Activated CD4-positive, alpha-beta T cell treated with anti-CD3 and anti-CD28 coated beads for 48 hours (primary cell): ENCODE measurements at places on chromosomes 13 and 19.
A peak's percentile ranks its signal among the peaks of the same experiment; 100 is the strongest.

- DNase-seq, result no peak
These were observed 32.9 kb downstream of the TSHZ3 start for GRCh38 chr19:31316201-31316951.

DNA sequence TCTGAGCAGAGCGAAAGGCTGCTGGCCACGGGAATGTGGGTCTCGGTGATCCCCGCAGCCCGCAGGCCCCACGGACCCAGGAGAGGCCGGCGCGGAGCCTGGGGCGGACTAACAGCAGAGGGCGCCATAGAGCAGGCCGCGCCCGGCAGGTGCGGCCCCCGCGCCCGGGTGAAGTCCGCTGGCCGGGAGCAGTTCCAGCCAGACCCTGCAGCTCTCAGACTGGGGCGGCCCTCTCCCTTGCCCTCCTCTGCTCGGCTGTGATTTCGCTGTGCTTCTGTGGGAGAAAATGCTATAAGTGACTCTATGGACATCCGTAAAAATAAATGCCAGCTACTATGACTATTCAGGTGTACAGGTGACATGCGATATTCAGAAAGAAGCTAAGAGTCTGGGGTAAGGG is 37.7 kb downstream of the GSX1 start:
- peak; percentile 62 for DNase-seq

DNA sequence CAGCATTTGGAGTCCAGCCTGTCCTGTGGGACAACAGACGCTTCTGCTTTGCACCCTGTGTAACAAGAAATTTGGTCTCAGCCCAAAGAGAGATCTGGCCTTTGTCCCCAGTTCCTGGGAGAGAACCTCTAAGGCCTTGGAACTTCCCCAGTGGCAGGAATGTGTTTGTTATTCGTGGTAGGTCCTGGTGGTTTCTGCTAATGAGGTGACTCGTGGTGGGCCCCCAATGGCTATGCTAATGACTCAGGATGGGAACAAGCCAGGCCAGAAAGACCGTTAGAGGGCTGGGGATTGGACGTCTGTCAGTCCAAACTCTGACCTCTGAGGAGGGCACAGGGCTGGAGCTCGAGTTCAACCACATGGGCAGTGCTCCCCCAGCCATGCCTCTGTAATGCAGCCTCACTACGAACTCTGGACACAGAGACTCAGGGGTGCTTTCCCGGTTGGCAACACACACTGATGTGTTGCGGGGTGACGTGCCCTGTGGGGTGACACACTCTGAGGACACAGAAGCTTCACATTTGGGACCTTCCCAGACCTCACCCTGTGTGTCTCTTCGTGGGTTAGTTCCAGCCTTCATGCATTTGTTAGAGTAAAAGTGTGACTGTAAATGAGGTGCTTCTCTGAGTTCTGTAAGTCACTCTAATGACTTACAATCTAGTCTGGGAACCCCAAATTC is 38.9 kb downstream of the TEX29 start:
- DNase-seq, result no peak

DNA sequence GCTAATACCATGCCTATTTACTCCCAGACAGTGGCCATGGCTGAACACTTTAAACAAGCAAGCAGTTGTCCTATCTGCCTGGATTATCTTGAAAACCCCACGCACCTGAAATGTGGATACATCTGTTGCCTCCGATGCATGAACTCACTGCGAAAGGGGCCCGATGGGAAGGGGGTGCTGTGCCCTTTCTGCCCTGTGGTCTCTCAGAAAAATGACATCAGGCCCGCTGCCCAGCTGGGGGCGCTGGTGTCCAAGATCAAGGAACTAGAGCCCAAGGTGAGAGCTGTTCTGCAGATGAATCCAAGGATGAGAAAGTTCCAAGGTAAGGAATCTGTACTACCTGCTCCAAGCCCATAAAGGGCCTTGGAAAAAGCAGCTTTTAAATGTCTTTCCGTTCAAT is 8.6 kb downstream of the RFPL4AL1 start:
- DNase-seq, result peak; percentile 19

GRCh38 chr13:26881154-26881553 is 120.6 kb upstream of the GPR12 start:
- DNase-seq, result no peak

- no peak for DNase-seq
These were observed 17.1 kb upstream of the GRWD1 start for GRCh38 chr19:48428670-48429069.

DNA sequence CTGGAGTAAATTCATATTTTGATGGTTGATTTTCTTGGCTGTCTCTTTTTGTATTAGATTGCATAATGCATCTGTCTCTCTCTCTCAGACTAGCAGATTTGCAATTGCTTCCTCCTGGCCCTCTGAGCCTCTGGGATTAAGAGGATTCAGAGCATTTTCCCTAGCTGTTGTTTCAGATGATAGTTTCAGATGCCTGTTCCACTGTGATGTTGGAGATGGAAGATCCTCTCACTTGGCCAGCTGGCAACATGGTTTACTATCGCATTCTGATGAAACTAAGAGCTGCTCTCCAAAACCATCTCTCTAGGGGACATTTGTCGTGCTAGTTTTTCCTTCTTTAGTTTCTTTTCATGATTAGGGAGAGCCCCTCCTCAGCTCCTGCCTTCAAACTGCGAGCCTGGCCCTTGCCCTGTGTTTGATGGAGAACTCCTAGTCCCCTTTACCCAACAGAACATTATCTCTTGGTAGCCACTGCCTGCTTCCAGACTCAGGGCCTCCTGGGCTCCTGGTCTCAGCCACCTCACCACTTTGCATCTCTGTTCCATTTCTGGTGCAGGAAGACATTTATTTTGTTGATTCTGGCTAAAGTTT is 244.6 kb downstream of the B3GLCT start:
- no peak for DNase-seq

- DNase-seq, result no peak
These were observed 31.6 kb upstream of the POP4 start for GRCh38 chr19:29574510-29574909.

- DNase-seq, result no peak
These were observed 105.1 kb downstream of the UQCRFS1 start for GRCh38 chr19:29107831-29108230.

DNA sequence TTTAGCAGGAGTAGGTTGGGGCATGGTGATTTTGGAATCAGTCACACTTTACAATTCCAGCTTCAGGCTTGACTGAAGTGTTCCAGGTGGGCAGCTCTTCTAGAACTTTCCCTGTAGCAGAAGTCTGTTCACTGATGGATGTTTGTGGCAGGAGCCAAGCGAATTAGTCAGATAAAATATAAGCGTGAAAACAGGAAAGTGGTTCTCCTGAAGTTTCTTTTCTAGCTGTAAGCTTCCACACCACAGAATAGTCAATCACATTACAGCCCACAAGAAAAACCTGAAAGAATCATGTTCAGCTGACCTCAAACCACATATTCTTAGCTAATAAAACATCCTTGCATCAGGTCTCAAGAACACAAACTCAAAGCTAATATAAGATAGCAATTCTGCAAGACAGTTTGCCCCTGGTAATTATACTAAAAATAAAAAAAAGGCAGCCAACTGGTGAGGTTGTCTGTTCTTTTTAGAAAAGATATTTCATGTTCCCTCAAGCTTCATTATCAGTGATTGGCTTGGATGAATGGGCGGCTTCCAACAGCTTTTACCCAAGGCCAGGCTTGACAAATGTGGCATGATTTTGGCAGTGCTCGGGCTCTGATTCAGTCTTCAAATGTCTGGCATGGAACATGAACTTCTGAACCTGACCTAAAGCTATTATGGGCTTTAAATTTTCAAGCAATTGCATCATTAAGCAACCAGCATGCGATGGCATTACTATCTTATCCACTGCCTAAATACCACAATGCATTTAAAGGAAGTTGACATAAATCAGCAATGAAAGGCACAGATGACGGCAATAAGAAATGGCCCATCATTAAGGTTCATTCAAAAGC is 136.8 kb downstream of the DCLK1 start:
- no peak for DNase-seq

- DNase-seq, result no peak
These were observed 259.5 kb downstream of the COL4A1 start for GRCh38 chr13:110047496-110047895.

- no peak for DNase-seq
These were observed 95.2 kb downstream of the GGACT start for GRCh38 chr13:100493418-100493817.

DNA sequence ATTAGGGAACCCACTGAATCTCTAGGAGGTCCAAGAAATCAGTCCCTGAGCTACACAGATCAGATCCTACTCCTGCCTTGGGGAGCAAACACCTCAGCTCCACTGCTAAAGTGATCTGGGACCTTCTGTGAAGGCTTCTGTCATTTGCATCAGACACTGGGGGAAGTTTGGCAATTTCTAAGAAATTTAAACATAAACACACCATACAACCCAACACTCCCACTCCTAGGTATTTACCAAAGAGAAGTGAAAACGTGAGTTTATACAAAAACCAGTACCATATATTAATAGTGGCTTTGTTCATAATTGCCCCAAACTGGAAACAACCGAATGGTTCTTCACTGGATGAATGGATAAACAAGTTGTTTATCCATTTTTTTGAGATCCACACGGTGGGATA is 7.3 kb upstream of the TYROBP start:
- DNase-seq, result no peak

GRCh38 chr13:98549728-98550317 is 27.1 kb downstream of the STK24 start:
- DNase-seq, result no peak

DNA sequence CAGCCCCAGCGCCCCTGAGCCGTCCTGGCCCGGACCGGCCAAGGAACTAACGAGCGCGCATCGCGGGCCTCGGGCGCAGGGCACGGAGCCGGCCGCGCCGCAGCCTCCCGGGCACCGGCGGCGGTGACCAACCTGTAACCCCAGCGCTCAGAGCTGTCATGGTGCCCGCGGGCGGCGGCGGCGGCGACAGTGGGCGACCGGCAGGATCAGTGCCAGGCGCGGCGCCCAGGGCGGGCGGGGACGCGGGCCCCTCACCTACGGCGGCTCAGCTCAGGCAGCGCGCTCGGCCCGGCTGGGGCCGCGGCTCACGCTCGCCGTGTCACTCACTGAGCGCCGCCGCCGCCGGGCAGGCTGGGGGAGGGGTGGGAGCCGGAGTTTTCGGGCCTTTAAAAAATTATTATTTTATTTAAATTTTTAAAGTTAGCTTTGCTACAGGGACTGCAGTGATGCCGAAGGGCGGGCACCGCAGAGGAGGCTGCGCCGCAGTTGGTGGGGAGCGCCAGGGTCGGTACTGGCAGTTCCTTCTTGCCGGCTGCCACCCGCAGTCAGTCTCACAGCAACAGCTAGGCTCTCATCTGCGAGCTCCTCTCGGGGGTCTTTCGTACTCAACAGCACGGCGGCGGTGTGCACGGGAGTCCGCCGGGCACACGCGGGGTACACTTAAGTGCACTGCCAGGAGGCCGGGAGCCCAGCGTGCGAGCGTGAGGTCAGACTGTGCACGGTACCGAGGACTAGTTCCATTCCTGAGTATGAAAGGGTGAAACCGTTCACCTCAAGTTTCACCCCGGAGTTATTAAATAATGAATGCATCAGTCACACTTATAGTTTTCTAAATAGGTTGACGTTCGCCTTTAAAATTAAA is at the start of gene NALCN:
Gene NALCN, minus strand, starts transcription at position 328 of the 862 bp plus-strand sequence. CDS start 17,382 bp downstream, outside the sequence.
- DNase-seq, result peak; percentile 4

DNA sequence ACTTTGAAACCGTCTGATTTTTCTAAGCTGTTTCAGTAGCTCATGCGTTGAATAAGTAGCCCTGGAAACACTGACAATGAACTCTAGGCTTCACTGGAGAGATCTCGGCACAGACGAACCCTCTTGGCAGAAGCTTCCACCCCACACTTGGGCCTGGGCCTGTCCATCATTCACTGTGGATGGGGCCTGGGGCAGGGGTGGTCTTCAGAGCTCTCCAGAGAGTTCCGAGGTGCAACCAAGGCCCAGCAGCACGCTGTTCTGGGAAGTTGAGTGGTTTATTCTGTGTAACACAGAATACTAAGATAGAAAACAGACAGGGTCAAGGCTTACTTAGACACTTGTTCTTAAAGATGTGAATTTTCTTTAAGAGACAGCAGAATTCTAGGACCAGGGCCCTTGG is 21.9 kb downstream of the NAXD start:
- DNase-seq, result no peak

- DNase-seq, result no peak
These were observed 2889.6 kb upstream of the PCDH20 start for GRCh38 chr13:64305246-64305645.

- DNase-seq, result peak; percentile 29
These were observed 28.5 kb downstream of the VAV1 start for GRCh38 chr19:6800991-6801484.

- DNase-seq, result peak; percentile 49
These were observed at the start of gene KHSRP for GRCh38 chr19:6424195-6424938. KHSRP (minus strand) TSS chr19:6424811; CDS start chr19:6424701, 110 bp downstream.

DNA sequence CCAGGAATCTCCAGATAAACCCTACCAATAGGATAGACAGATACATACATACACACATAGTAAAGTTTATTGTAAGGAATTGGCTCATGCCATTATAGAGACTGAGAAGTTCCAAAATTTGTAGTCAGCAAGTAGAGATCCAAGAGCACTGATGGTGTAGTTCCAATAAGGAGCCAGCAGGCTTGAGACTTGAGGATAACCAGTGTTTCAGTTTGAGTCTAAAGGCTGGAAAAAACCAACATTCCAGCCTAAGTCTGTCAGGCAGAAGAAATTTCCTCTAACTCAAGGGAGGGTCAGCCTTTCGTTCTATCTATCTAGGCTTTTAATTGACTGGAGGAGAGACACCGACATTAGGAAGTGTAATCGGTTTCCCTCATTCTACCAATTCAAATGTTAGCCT is 110.2 kb upstream of the TSHZ3 start:
- no peak for DNase-seq

DNA sequence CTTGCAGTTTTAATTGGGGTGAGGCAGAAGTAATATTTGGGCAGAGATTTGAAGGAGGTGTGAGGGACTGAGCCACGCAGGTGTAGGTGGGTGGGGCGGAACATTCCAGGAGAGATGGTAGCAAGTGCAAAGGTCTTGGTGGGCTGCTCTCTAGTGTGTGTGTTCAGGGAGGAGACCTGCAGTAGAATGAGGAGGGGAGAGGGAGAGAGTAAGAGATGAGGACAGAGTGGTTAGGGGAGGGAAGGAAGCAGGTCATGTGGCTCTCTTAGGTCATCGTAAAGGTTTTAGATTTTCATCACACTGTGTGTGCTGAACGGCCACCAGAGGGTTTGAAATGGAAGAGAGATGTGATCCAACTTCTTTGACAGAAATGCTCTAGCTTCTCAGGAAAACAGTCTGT is 33.5 kb downstream of the WASF3 start:
- DNase-seq, result no peak

GRCh38 chr13:50735071-50735470 is 108.4 kb downstream of the DLEU7 start:
- no peak for DNase-seq

DNA sequence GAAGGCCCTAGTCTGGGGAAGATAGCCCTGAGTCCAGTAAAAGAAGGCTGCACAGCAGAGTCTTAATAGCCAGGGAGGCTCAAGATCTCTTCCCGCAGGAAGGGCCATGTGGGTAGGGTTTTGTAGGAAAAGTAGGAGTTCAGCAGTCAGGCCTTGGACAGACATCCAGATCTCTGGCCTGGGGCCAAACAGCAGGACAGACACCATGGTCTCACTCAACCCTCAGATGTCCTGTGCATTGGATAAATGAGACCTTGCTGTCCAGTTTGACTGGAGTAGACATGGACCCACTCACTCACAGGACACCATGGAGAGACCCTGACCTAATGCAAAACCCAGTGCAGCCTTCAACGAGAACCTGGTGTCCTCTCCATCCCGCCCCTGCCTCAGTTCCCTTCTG is 3.9 kb downstream of the OCEL1 start:
- DNase-seq, result no peak
